ENCODE measurements at places on chromosomes 5 and 9. TPM values are rescaled to one million over a fixed set of nuclear protein-coding genes. Genes with fewer than 3 reads are reported as not detected.

Gene CA9
- 39.5 TPM for total RNA-seq

Gene ABHD17B
- total RNA-seq: 19.4 TPM

Gene PCDHGA9
- 1.8 TPM for total RNA-seq

Gene PRR16
- total RNA-seq: 0.74 TPM

Gene ANGPTL2
- not detected for total RNA-seq

Gene SLC36A2
- total RNA-seq: not detected

Gene PROB1
- 1.6 TPM for total RNA-seq

Gene POU5F2
- total RNA-seq: 0.33 TPM

Gene SPATA31C1
- total RNA-seq: not detected

Measured in airway epithelial cell (primary cell).